ENCODE measurements at places on chromosomes 1 and 21.

DNA sequence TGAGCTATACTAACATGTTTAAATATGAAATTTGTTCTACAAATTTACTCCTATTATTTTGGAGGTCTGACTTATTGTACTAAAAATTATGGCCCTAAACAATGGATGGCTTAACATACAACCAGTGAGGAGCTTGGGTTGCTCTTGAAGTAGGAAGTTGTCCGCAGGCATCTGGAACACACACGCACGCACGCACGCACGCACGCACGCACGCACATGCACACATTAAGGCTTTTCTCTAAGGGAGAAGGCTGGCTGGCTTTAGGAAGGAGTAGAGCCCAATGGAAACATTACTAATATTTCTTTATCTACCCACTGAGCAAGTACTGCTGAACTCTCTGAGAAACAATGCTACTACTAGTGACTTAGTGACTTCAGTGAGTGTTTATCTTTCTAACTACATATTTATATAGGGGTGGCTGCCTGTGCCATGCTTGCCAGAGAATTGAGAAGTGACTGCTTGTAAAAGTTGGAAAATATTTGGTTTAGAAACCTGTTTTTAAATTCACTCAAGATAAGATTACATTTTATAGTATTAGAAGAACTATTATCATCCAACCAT is 16.2 kb upstream of the ARHGAP29 start:
- no peak for DNase-seq

DNA sequence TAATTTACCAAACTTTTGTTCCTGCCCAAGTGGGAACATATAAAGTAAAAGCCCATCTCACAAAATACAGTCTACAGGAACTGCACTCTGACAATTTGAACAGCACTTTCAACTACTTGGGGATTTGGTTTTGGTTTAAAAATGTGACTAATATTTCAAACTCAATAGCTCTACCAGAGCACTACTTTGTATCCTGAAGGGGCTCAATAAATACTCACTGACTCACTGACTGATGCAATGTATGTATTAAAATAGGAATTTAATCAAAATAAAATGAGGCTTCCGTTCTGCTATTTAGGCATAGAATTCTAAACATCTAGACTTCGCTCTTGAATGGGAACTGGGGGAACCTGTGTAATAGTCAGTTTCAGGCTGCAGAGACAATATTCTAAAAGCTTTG is 21.9 kb downstream of the EFCAB14 start:
- no peak for DNase-seq

DNA sequence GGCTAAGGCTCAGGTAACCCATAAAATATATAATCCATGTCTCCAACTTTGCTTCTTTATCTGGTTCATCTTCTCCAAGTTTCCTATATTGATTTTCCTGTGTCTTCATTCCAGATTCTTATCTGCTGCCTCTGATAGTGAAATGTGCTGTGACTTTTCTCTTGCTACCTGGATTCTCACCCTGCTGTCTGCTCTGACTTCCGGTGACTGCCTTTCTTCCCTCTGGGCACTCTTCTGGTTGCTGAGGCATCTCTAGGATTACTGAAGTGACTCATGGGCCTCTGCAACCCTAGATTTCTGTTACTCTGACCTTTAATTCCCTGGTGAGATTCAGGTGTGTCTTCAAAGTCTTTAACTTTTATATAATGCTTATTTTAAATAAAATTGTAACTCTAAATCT is 46.9 kb downstream of the GIPC2 start:
- peak; percentile 50 for DNase-seq

DNA sequence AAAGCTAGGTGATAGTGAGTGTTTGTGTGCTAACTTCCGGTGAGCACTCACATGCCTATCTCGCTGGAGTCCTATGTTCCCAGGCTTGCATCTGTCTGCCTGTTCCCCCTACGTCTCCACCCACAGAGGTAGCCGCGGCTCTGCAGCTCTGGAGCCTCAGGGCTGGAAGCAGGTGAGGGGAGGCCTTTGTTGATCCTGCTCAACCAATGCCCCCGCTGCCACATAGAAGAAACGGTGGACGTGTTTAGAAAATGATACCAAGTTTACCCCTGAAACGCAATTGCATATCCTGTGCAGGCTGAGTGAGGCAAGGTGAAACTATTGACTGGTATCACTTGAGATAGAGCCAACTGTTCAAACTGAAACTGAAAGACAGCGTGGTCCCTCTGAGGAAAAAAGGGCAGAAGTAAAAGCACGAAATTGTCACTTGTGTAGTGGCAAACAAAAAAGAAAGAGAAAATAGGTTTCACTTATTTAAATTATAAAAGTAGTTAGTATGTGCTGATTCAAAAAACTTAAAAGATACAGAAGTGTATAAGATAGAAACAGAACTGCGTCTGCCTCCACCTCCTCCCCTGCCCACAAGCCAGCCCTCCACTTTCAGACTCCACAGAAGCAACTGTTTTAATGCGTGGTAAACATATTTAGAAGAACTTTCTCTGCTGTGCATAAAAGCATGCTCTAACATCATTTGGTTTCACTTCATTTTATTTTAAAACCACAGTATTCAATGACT is 38.6 kb upstream of the ETS2 start:
- DNase-seq: no peak

DNA sequence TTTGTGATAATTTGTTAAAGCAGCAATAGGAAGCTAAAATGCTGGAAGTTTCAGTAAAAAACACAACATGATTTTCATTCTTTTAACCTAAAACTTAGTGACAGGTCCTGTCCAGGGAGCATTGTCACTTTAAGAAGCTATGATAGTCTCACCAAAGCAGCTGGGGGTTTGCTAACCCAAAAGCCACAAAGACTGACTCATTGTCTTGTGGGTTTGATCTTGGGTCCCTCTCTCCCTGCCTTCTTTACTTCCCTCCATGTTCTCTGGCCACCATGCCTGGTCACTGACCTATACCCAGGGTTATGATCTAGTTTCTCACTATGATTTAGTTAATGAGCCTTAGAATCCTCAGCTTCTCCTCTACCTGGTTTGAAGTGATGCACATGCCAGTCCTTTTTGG is 213.5 kb upstream of the PTGFR start:
- peak; percentile 65 for DNase-seq

- DNase-seq: no peak
These were observed 128.5 kb upstream of the EDN2 start for GRCh38 chr1:41612953-41613352.

DNA sequence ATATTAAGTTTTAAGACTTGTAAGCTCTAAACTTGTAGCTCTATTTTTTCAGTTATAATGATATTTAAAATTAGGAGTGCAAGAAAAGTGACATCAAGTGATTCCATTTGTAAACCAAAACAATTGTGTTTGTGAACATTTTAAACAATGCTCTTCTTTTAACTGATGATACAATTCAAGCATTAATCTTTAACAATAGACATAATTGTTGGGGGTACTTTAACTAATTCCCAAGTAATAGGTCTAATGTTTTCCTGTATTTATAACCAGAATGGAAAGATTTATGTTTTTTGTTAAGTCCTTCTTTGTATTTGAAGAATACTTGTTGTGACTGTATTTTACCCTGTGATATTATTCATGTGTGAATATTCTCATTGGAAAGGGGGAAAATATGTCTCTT is 6.8 kb downstream of the ATG4C start:
- no peak for DNase-seq

DNA sequence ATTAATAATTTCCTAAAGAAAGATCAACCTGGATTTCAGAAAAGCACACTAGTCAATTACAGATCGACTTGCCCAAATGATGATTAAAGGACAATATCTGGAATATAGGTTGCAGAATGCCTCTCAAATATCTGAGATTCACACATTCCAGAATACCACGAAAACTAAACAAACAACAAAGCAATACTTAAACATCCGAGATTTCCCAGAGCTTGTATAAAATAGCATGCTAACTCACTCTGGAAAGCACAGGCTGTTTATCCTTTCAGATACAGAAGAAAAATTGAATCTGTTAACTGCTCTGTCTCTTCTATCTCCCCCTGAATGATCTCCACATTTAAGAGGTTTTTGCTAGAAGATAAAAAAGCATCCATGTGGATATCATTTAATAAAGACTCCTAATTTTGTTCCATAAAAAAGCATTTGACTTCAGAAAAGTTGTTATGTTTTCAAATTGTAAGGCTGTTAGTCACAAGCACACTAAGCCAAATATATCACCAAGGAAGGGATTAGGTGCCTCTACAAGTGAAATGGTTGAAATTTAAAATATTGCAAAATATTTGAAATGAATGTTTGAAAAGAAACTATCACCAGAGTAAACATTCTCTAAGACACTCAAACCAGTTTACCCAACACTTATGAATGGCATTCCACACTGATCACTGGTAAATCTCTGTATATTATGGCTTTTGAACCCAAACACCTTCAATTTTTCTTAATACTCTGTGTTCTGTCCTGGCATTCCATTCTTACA is 865.1 kb upstream of the ADAMTS5 start:
- no peak for DNase-seq

GRCh38 chr21:28769683-28770082 is 223.0 kb downstream of the LTN1 start:
- DNase-seq: no peak

GRCh38 chr1:109819906-109820305 is 56.2 kb upstream of the EPS8L3 start:
- no peak for DNase-seq

- no peak for DNase-seq
These were observed 183.2 kb downstream of the TRABD2B start for GRCh38 chr1:47813970-47814369.

DNA sequence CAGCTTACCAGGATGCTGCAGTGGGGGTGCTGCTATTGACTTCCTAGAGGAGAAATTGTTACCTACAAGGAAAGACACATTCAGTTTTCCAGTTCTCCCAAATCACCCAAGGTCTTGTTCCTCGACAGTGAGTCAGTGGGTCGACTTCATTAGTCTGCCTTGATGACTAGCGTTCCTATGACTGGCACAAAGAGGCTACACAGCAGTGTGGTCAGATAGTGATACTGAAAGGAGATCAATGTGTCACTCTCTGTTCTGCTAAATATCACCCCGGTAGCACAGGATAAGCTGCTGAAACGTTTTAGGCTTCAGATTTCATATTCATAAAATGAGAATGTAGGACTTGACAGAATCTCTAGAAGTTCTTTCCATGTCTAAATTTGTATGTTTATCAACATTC is 357.4 kb downstream of the LMX1A start:
- DNase-seq: no peak

DNA sequence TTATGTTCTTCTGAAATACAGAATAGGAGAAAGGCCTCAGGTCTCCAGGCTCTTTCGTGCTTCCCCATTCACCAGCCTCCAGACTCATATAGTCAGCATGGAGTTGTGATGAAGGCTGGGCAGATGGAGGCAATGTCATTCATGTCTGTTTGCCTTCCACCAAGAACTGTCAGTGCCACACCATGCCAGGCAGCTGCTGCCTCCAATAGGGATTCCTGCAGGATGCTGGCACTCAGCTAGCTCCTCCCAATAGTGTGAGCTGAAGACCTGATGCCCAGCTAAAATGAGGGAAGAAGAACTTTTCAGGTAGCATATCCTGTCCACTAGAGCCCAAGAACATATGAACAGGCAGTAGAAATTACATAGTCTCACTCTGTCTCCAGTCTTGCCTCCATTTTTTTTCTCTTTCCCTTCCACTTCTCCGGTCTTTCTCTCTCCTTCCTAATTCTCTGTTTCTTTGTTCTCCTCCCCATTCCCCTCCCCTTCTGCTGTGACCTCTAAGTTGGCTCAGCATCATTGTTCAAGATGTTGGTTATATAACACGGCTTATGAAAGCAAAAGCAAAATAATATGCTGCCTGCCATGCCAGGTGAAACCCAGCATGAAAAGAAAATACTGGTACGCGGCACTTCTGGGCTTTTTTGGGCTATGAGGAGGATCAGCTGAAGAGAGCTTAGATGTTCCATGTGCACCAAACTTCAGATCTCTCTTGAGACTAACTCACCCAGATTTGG is 17.3 kb downstream of the GLUL start:
- no peak for DNase-seq

DNA sequence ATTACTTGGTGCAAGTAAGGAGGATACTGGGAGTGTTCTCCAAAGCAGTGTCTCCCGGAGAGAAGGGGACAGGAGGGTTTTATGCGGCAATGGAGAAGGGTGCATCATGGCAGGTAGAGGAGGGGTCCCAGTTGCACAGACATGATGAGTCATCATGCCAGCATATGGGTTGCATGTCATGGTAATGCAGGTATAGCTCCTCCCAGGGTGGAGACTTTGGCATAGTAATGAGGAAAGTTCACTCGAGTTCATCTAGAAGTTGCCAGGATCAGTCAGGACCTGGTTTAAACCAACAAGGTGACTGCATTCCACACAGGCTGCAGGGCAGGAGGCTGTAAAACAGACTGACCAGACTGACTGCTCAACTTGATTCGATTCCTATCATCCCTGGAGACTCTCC is 355.7 kb upstream of the DUSP10 start:
- DNase-seq: no peak

DNA sequence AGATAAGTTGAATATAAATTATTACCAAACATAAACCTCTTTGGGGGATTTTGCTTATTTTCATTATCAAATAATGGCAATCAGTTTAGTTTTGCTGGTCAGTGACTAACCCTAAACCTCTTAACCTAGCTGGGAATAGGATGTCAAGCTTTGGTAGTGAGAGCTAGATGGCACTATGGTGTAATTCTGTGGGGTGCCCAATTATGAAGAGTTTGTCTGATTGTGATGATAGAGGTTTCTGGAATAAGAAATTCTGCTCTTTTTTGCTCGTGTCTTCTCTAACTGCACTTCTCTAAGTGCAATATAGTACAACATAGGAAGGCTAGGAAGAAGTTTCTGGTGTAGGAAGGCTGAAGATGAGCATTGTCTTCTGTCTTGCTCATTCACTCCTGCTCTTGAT is 59.8 kb downstream of the XCL1 start:
- peak; percentile 6 for DNase-seq

- no peak for DNase-seq
These were observed 81.9 kb downstream of the ATP1A1 start for GRCh38 chr1:116454940-116455339.

DNA sequence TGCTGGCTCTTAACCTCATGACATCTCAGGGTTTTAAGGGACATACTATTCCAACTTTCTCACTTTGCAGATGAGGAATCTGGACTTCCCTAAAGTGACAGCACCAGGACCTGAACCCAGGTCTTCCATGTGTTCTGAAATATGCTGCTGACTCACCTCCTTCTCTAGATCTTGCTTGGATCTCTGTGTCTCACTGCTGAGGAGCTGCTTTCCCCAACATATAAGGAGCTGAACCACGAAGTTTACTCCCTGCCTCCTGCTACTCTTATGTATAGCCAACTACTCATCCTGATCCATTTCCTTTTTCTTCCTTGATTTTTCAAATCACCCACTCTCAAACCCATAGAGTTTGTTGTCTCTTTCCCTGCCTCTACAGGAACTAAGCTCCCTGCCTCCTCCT is 38.2 kb downstream of the ALG14 start:
- DNase-seq: no peak

DNA sequence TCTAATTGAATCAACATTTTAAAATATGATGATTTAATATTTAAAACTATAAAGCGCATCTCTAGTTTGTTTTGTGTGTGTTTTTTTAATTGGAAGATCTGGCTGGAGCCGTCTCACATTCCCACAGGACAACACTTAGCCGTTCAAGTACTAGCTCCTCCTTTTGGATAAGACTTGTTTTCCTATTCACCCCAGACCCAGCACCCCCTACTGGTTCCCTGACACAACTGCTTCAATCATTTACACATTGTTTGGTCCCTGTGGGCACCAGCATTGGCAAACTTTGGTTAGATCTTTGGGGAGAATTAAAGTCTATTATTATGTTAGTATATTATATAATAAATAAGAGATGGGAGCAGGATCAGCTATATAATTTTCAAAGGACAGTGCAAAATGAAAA is 34.5 kb downstream of the TYW3 start:
- peak; percentile 45 for DNase-seq

GRCh38 chr1:243921111-243921510 is 71.1 kb upstream of the AKT3 start:
- DNase-seq: no peak

GRCh38 chr1:6385488-6386191 is 7.9 kb downstream of the ACOT7 start:
- peak; percentile 60 for DNase-seq
